ENCODE measurements at places on chromosomes 7 and 10.
A peak's percentile ranks its signal among the peaks of the same experiment; 100 is the strongest.

DNA sequence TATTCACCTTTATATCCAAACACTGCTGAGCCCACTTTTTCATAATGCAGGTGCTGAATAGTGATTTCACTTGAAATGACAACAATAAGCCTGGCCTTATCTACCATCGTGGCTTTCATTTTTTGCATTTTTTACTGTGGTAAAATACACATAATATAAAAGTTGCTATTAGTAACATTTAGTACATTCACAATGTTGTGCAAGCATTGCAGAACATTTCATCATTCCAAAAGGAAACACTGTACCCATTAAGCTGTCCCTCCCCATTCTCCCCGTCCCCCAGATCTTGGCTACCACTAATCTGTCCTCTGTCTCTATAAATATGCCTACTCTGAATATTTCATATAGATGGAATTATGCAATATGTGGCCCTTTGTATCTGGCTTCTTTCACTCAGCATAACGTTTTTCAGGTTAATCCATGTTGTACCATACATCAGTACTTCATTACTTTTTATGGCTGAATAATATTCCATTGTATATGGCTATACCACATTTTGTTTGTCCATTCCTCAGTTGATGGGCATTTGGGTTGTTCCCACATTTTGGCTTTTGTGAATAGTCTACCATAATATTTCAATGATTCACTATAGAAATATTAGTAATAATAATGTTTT, 68.5 kb upstream of the ARID5B start:
- peak; percentile 26 for DNase-seq

DNA sequence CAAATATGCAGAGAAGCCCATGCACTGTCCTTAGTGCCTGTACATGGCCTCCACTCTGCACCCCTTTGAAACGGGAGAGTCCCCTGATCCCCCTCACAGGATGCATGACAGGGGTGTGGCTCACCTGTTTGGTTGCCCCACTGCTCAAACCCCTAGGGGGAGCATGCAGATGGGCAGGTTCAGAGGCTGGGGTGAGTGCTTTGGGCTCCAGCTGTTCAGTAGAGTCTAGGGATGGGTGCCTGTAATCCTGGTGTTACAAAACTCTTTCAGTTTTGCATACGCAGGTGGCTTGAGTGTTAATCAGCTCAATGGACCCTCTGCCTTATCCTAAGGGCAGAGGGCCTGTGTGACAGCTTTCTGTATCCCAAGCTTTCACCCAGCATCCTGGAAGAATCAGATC, 7.8 kb upstream of the SFTPA1 start:
- no peak for DNase-seq

DNA sequence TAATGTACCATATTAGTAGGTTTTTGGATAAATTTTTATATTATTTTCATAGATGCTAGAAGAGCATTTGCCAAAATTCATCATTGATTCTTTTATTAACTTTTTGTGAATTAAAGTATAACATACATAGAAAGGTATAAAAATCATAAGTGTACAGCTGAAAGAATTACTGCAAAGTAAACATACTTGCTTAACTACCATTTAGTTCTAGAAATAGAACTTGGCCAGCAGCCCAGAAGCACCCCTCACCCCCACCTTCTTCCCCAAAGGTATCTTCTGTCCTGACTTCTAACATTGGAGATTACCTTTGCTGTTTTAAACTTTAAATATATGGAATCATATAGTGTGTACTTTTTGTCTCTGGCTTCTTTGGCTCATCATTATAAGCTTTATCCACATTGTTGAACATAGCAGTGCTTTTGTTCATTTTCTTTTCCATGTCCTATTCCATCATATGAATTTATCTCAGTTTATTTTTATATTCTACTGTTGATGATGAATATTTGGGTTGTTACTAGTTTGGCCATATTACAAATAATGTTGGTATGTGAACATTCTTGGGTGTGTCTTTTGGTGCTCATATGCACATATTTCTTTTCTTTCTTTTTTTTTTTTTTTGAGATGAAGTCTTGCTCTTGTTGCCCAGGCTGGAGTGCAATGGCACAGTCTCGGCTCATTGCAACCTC, 142.8 kb downstream of the ADK start:
- no peak for DNase-seq

DNA sequence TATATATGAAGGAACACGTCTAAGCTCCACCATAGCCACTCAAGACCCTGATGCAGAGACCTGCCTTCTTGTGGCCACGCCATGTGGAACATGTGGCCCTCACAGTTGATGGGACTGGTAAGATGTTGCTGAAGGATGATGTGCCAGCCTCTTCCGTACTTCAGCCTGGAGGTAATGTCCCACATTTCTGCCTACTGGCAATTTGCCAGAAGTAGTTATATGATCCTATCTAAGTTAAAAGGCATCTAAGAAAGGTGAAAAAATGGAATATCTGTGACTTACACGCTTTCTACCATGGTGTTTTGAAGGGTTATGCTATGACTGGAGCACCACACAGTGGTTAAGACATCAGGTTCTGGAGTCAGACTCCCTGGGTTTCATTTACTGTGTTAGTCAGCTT, 948.7 kb upstream of the GHITM start:
- no peak for DNase-seq

- DNase-seq = no peak
These were observed 256.4 kb upstream of the POM121L12 start for GRCh38 chr7:52779004-52779403.
